ENCODE measurements at places on chromosomes 6 and 20. TPM values are rescaled to one million over a fixed set of nuclear protein-coding genes. Genes with fewer than 3 reads are reported as not detected.

The SLC26A8 gene
- not detected for total RNA-seq

The CCN2 gene
- total RNA-seq: 34.7 TPM

The NT5E gene
- 6.4 TPM for total RNA-seq

The OPRL1 gene
- 0.27 TPM for total RNA-seq

DNA sequence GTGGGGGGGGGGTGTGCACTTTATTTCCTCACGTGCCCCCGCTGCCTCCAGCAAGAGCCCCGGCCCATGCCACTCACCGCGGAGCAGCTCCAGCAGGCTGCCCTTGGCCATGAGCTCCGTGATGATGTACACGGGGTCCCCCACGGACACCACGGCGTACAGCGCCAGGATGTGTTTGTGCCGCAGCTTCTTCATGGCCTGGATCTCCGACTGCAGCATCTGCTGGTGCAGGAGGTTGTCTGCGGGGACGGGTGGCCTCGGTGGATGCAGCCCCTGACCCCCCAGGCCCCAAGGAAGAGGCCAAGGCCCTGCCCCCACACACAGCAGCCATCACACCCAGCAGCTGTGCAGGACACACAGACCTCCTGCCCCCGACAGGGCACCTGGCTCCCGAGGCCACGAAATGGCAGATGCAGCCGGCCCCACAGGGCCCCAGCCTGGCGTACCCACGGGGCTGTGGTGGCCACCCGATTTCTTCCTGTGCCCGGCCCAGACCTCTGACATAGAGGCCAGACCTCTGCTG lies 4.7 kb downstream of the PTK6 start:
- no peaks in the 10 kb centered on the region for H3K36me3 ChIP-seq
- H3K27me3 ChIP-seq: peaks cover 66% of the 10 kb centered on the region
- no peak overlapping the region for H3K27ac ChIP-seq

DNA sequence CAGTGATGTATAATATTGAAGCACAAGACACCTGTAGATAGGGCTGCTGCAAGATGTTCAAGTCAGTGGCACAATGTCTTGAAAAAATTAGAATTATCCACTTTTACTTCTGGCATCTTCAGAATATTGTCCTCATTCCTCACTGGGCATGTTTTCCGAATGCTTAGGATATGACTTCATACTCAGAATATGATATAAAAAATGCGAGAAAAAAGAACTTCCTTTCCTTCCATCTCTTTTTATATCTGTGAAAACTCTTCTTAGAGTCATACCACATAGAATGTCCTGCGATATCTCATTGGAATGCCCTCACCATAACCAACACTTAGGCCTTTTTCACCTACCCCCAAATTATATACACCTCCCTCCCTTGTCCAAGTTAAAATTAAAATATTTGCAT lies 4.6 kb downstream of the MAS1L start:
- DNase-seq: no peak
- no peak overlapping the region for H3K27ac ChIP-seq
- no peaks in the 10 kb centered on the region for H3K4me1 ChIP-seq
- no peaks in the 10 kb centered on the region for H3K27me3 ChIP-seq

DNA sequence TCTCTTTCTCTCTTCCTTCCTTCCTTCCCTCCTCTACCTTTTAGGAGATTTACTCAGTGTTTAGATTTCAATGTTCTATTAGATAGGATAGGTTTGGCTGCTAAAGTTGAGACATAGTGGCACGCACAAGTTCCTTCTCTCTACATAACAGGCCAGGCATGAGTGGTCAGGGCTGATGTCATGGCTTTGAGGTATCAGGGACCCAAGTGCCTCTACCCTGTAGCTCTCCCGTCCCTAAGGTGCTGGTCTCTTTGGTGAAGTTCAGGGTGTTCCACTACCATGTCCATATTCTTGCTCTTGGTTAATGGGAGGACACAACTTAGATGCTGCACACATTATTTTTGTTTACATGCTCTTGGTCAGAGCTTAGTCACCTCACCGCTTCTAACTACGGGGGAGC lies 245.3 kb downstream of the QKI start:
- no peak overlapping the region for H3K27ac ChIP-seq
- no peak overlapping the region for H3K4me3 ChIP-seq
- DNase-seq: no peak
- peaks cover 7% of the 10 kb centered on the region for H3K27me3 ChIP-seq
- H3K36me3 ChIP-seq: no peaks in the 10 kb centered on the region

GRCh38 chr20:40617594-40617993 lies 71.4 kb downstream of the MAFB start:
- no peak for DNase-seq
- no peak overlapping the region for H3K27ac ChIP-seq
- no peaks in the 10 kb centered on the region for H3K36me3 ChIP-seq
- H3K27me3 ChIP-seq: no peaks in the 10 kb centered on the region
- no peak overlapping the region for H3K4me3 ChIP-seq

- no peaks in the 10 kb centered on the region for H3K27me3 ChIP-seq
- no peaks in the 10 kb centered on the region for H3K4me1 ChIP-seq
- no peak overlapping the region for H3K27ac ChIP-seq
Measured at GRCh38 chr6:21228411-21228810, 365.1 kb upstream of the SOX4 start.

DNA sequence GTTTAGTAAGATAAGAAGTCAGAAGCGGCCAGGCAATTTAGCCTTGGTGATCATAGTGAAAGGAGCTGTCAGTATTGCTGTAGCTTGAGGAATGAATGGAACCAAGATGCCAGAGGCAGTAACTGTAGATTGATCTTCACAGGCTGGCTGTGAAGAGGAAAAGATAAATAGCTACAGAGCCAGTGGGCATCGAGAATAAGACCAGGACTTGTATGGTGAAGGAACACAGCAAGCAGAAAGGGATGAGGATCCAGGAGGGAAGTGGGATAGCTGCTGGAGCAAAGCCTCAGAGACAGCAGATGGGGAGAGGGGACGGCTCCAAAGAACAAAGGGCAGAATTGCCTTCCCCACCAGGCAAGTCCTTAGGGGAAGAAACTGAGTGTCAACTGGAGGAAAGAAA lies 294.4 kb upstream of the PLN start:
- no peaks in the 10 kb centered on the region for H3K4me1 ChIP-seq
- no peaks in the 10 kb centered on the region for H3K36me3 ChIP-seq
- no peak overlapping the region for H3K4me3 ChIP-seq
- H3K27ac ChIP-seq: no peak overlapping the region
- no peak for DNase-seq
- H3K27me3 ChIP-seq: no peaks in the 10 kb centered on the region

DNA sequence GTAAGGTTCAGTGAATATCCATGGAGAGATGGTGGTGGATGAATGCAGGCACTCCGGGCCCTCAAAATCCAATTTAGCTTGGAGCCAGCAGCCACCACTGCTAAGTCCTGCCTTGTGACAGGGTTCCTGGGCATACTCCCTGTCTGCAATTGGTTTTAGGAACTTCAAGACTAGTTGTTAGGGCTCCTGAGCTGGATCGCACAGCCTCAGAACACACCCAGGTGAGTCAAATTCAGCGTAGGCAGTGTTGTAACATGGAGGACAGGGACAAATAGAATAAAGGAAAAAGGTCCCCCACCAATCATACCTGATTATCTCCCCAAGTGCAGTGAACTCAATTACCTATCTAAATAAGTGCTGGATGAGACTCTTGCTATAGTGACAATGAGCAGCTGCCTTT lies 74.6 kb downstream of the PERP start:
- peaks cover 18% of the 10 kb centered on the region for H3K4me1 ChIP-seq
- DNase-seq: no peak

DNA sequence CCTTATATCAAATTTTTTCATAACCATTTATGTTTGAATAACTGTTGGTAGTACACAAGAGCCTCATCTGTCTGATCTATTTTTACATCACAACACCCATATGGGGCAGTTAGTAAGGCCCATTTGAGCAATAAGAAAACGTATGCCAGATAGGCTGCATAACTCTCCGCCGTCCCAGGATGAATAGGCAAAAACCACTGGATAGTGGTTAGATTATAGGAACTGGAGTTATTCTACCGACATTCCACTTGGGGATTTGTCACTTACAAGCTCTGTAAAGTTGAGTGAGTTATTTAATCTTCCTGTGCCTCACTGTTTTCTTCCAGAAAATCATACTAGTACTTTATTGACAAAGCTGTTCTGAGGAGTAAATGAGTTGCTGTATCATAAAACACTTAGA lies 881.9 kb downstream of the QKI start:
- H3K36me3 ChIP-seq: no peaks in the 10 kb centered on the region
- no peaks in the 10 kb centered on the region for H3K27me3 ChIP-seq
- no peak overlapping the region for H3K27ac ChIP-seq
- H3K4me3 ChIP-seq: no peak overlapping the region
- DNase-seq: no peak

DNA sequence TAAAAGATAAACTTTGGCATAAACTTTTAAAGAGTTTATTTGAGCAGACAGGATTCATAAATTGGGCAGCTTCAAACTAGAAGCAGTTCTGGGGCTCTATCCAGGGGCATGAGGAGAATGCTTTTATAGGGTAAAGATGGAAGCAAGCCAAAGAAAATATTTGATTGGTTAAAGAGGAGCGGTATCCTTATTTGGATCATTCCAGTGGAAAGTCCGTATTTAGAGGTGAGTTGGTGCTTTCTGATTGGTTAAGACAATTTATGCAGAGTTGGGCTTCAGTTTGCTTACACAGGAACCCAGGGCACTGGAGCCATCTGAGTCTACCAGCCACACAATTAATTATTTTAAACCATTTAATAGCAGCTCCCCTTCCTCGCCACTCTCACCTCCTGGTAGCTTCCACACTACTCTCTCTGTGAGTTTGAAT lies 37.9 kb upstream of the RNF217 start:
- no peaks in the 10 kb centered on the region for H3K27me3 ChIP-seq
- no peaks in the 10 kb centered on the region for H3K36me3 ChIP-seq
- no peak overlapping the region for H3K4me3 ChIP-seq
- no peak for DNase-seq
- no peak overlapping the region for H3K27ac ChIP-seq

- no peak overlapping the region for H3K4me3 ChIP-seq
- no peak for DNase-seq
- H3K36me3 ChIP-seq: no peaks in the 10 kb centered on the region
- peaks cover 18% of the 10 kb centered on the region for H3K4me1 ChIP-seq
Measured at GRCh38 chr6:13469693-13470092, 17.7 kb downstream of the GFOD1 start.

GRCh38 chr20:34401741-34402455 lies 38.8 kb downstream of the ITCH start:
- peak; percentile 44 for DNase-seq
- peaks cover 15% of the 10 kb centered on the region for H3K36me3 ChIP-seq
- no peak overlapping the region for H3K4me3 ChIP-seq
- H3K4me1 ChIP-seq: peaks cover 77% of the 10 kb centered on the region
- no peaks in the 10 kb centered on the region for H3K27me3 ChIP-seq
- H3K27ac ChIP-seq: peak overlapping the region; percentile 54

DNA sequence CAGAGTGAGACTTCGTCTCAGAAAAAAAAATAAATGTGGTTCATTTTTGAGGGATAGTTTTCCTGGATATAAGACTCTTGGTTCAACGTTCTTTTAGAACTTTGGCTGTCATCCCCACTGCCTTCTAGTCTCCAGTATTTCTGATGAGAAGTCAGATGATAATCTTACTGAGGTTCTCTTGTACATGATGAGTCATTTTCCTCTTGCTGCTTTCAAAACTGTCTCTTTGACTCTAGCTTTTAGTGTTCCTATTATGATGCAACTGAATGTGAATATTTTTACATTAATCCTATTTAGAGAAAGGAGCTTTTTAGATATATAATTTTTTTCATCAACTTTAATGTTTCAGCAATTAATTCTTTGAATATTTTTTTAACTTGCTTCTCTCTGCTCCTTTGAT lies 46.0 kb upstream of the OR14J1 start:
- H3K27ac ChIP-seq: no peak overlapping the region
- DNase-seq: no peak
- no peaks in the 10 kb centered on the region for H3K36me3 ChIP-seq
- H3K27me3 ChIP-seq: no peaks in the 10 kb centered on the region
- H3K4me3 ChIP-seq: no peak overlapping the region

GRCh38 chr6:75363304-75363703 lies 78.7 kb upstream of the TMEM30A start:
- no peak overlapping the region for H3K27ac ChIP-seq
- H3K4me1 ChIP-seq: no peaks in the 10 kb centered on the region
- no peaks in the 10 kb centered on the region for H3K27me3 ChIP-seq
- no peak for DNase-seq
- no peaks in the 10 kb centered on the region for H3K36me3 ChIP-seq

- no peaks in the 10 kb centered on the region for H3K27me3 ChIP-seq
- no peak overlapping the region for H3K27ac ChIP-seq
- no peaks in the 10 kb centered on the region for H3K36me3 ChIP-seq
Measured at GRCh38 chr20:14093652-14094051, 98.3 kb downstream of the MACROD2 start.

- DNase-seq: peak; percentile 100
- peaks cover 29% of the 10 kb centered on the region for H3K4me1 ChIP-seq
- H3K27ac ChIP-seq: peak overlapping the region; percentile 90
Measured at GRCh38 chr20:25508083-25508770, 77.1 kb downstream of the NINL start.

GRCh38 chr6:6686748-6687601 lies 98.5 kb downstream of the LY86 start:
- no peaks in the 10 kb centered on the region for H3K36me3 ChIP-seq
- peak overlapping the region; percentile 55 for H3K4me3 ChIP-seq
- DNase-seq: peak; percentile 91
- H3K27me3 ChIP-seq: no peaks in the 10 kb centered on the region
- peak overlapping the region; percentile 30 for H3K27ac ChIP-seq

DNA sequence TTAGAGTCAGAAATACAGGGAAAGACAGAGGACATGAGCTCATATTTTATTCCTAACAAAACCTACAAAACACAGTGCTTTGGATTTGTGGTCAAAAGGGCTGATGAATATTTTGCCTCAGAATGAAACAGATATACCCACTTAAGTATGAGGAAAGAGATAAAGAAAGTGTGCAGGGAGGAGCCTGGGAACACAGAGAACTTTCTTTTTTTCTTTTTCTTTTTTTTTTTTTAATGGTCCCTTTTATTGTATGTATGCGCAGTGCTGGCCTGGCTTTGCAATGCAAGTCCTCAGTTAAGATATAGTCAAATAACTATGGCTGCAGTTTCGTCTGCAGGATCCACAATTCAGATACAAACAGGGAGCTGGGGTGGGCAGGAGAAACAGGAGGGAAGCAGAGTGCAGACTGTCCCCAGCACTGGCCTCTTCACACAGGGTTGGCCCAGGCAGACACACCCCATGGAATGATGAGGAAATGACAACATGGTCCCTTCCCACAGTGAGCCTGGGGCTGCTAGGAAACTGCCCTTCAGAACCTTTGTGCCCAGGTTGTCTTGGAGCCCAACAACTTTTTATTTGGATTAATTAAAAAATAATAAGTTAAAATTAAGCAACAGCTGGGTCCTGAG lies 629.8 kb upstream of the AGPAT4 start:
- H3K4me3 ChIP-seq: no peak overlapping the region
- no peaks in the 10 kb centered on the region for H3K27me3 ChIP-seq
- no peaks in the 10 kb centered on the region for H3K4me1 ChIP-seq
- H3K27ac ChIP-seq: no peak overlapping the region
- no peaks in the 10 kb centered on the region for H3K36me3 ChIP-seq

DNA sequence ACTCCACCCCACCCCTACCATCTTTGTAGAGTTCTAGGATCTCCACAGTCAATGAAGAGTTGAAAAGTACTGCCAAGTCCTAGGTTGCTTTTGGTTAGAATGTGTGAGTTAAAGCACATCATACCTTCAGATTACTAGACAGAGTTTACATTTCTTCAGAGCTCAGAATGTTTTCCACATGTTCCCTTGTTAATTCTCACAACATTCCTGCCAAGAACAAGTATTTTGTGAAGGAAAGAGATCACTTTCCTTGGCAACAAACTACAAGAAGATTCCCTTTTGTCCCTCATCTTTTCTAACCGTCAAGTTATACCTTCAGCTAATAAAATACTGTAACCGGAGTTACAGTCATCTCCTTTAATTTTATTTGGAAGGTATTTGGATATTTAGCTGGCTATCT lies 266.8 kb downstream of the ZFAND3 start:
- H3K27me3 ChIP-seq: no peaks in the 10 kb centered on the region
- DNase-seq: no peak
- no peak overlapping the region for H3K4me3 ChIP-seq
- H3K36me3 ChIP-seq: peaks cover 2% of the 10 kb centered on the region
- no peak overlapping the region for H3K27ac ChIP-seq
- no peaks in the 10 kb centered on the region for H3K4me1 ChIP-seq

Measured in HepG2 (cell line).